Muscle of arm (tissue), 14 donors: ENCODE measurements at places on chromosomes 5 and 9. TPM values are rescaled to one million over a fixed set of nuclear protein-coding genes. Genes with fewer than 3 reads are reported as not detected.

GRCh38 chr5:133870661-133871060, 97.8 kb downstream of the C5orf15 start:
- DNase-seq = no peak

- DNase-seq = no peak
Observed at GRCh38 chr9:127518091-127518856, 67.0 kb downstream of the LRSAM1 start.

Gene NR4A3
- 2.8 TPM for polyA plus RNA-seq

GRCh38 chr9:132885720-132886333, 7.1 kb downstream of the SPACA9 start:
- no peak for DNase-seq

DNA sequence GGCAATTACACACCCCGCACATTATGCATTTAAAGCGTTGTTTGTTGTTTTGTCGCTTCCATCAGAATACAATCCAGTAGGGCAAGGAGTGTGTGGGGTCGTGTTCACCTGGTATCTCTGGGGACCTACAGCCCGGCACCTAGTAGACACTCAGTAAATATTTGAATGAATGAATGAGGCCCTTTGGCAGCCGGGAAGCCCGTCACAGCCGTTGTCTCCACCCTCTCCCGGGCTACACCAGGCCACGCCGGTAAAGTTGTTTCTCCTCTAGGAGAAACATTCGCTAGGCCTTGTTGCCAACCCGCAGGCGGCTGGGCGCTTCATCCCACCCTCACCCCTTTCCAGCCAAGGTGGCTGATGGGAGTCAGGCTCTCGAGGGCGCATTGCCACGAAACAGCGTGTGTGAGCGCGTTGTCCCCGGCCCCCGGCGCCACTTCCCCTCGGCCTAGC, 876 bp upstream of the JAK2 start:
- no peak for DNase-seq

Gene PCDHGA3
- 1.2 TPM for polyA plus RNA-seq

Gene PKD2L2
- not detected for polyA plus RNA-seq

- DNase-seq = no peak
Observed at GRCh38 chr5:607541-608428, 4.4 kb upstream of the CEP72 start.

GRCh38 chr5:24862117-24862516, 217.3 kb upstream of the CDH10 start:
- no peak for DNase-seq

DNA sequence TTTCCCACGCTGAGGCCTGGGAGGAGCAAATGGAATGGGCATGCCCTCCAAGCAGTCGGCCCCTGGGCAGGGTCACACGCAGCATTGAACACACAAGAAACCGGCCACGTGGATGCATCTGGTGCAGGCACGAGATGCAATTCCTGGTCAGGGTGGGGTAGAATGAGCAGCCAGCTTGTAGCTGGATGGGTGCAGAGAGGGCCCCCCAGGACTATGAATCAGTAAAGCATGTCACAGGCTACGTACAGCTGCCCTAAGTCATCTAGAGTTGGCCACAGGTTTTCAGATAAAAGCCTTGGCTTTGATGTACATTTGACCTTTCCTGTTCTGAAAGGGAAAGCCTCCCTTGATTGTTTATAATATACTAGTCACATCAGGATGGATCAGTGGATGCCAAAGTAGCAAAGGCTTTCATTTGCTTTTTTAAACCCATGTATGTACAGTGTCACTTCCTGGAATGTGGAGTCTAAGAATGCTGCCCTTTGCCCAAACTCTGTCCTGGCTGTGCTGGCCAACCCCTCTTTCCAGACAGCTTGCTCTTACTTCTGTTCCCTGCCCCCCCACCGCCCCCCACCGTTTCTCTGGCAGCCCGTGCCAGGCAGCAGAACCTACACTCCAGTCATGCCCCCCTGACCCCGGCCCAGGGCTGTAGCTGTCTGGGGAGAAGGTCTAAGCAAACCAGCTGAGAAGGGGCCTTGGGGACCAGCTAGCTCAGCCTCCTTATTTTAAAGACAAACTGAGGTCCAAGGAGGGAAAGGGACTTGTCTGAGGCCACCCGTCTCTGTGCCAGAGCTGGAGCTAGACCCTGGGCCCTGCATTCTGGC, 169.2 kb downstream of the HSPA4 start:
- no peak for DNase-seq

Gene SPINK6
- polyA plus RNA-seq = not detected

DNA sequence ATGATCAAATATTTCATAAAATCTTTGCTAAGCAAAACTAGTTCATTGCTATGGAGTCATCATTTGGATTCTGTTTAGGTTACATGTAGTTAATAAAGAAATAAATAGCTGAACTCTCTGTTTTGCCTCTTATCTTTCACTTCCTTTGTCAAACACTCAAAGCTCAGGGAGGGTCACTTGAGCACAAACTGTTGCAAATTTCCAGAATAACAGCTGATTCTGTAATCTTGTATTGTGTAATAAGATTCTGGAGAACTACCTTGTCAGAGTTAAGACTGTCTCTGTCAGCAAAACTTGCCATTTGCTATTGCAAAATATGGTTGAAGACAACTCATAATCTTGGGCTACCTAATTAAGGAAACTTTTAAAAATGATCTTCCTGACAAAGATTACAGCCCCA, 182.0 kb upstream of the MOCS2 start:
- no peak for DNase-seq

DNA sequence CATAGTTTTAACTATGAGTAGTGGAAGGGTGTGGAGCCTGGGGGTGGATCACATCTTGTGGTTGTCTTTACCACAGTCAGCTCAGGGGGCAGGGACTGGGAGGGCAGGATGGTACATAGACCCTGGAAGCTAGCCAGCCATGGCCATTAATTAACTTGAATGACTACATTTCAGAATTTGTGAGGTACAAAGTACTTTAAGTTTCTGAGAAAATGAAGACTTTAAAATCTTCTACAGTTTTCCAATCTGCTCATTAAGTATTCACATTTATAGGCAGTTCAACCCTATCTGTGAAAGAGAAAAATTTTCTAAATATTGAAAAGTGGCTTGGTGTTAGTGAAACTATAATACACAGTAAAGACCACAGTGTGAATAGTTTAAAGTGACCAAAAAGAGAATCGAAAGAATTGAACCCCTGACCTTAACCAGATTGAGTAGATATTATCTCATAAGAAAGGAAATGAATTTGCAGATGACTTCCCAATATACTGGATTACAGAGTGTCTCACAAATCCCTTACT, 234.2 kb upstream of the MEF2C start:
- no peak for DNase-seq

DNA sequence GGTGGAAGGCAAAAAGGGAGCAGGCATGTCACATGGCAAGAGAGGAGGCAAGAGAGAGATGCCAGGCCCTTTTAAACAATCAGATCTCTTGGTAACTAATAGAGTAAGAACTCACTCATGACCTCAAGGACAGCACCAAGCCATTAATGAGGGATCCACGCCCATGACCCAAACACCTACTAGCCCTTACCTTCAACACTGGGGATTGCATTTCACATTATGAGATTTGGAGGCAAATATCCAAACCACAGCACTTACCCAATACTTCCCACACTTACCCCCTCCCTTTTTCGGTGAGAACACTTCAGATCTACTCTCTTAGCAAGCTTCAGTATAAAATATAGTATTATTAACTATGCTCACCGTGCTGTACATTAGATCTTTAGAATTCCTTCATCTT, 41.9 kb downstream of the ZNF354A start:
- DNase-seq = no peak

GRCh38 chr9:79817438-79818004, 245.8 kb downstream of the TLE4 start:
- no peak for DNase-seq
